ENCODE measurements at places on chromosomes 12 and 14.

DNA sequence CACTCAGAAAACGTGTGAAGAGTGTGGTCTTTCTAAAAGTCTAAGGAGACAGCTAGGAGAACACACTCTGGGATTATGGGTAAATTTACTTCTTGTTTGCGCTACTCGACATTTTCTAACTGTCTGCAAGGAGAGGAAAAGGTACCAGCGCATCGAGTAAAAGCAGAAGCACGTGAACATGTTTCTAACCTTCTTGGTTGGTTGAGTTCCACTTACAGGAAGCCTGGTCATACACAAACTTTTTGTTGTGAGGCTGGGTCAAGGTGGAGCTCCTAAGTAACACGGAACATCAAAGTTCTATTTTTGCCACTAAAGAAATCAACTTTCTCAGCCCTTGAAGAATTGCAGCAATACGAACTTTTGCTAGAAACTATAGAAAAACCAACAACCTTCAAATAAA is 20.0 kb downstream of the ANKLE2 start:
- DNase-seq, result no peak

- DNase-seq, result no peak
These were observed 1.8 kb downstream of the OR6C74 start for GRCh38 chr12:55246159-55246558.

DNA sequence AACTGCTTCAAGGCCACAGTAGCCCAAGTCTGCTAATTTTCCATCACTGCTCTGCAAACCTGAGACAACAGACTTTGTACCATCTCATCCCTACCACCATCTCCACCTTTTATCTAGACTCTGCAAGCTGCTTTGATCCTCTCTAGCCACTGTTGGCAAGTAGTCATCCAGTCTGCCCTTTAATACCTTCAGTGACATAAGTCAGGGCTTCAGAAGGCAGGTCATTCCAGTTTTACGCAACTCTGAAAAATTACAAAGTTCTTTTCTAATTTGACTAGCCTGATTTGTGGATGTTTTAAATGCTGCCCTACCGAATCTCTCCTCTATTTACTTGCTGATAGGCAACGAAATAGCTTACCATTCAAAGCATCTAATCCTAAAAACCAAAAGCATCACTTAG is 2.8 kb downstream of the FERMT2 start:
- DNase-seq, result peak; percentile 58

DNA sequence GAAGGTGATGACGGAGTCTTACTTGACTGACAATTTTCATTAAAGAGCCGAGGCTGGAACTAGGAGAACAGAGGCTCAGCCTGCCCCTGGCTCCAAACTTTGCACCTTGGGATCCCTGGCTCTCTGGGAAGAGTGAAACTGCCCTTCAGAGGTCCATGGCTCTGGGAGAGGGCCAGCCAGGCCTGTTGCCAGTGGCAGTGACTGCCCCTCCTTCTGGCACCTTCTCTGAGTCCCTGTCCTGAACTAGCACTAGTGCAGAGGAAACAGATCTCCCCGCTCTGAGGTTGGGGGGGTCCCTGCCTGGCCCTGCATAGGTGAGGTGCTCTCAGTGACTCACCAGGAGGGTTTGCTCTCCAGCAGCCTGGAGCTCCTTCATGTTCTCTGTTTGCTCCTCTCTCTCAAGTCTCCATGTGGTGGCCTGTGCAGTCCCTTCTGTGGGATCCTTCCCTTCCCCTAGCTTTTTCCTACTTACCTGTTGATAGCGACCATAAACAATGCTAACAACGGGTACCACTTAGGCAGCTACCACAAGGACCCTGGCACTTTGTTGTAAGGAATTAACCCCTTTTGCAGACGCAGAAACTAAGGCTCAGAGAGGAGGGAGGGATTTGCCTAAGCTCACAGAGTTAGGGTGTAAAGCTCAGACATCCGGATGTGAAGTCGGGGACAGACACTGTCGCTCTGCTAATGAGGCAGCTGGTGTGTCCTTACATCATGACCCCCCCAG is 22.4 kb downstream of the FAM222A start:
- no peak for DNase-seq

DNA sequence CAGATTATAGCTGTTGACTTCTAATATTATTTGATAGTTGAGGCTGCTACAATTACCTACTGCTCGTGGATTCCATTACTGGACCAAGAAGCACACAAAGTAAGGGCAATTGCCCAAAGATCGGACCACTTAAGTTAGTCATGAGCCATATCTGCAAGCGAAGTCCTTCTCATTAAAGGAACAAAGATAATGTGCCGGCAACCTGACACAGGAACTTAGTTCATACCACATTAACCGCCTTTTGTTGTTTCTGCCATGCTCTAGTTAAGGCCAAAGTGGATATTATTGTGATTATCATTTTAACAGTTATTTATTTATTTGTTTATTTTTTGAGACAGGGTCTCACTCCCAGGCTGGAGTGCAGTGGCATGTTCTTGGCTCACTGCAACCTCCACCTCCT is 38.1 kb upstream of the TMED10 start:
- DNase-seq, result no peak

- DNase-seq, result peak; percentile 89
These were observed 107.9 kb downstream of the PTPRQ start for GRCh38 chr12:80551897-80552296.

DNA sequence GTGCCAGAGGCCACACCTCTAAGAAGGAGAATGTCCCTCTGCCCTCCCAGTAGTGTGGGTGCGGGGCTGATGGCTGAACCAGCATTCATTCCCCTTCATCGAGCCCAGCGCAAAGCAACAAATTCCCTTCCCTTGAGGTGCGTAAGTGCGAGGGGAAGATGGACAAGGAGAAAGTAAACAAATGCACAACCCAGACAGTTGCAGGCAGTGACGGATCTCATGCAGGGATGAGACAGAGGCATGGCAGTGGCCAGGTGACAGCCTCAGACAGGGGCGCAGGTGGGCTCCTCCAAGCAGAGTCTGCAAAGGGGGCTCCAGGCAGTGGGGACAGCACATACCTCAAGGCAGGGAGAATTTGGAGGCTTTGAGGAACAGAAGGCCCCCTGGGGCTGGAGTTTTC is 2.3 kb upstream of the MYL2 start:
- DNase-seq, result no peak

GRCh38 chr12:46177025-46177424 is 91.8 kb downstream of the SLC38A1 start:
- no peak for DNase-seq

- peak; percentile 29 for DNase-seq
These were observed 58.8 kb downstream of the TMX1 start for GRCh38 chr14:51298895-51299294.

GRCh38 chr14:22650960-22651521 is 6.9 kb upstream of the OR6J1 start:
- peak; percentile 24 for DNase-seq

DNA sequence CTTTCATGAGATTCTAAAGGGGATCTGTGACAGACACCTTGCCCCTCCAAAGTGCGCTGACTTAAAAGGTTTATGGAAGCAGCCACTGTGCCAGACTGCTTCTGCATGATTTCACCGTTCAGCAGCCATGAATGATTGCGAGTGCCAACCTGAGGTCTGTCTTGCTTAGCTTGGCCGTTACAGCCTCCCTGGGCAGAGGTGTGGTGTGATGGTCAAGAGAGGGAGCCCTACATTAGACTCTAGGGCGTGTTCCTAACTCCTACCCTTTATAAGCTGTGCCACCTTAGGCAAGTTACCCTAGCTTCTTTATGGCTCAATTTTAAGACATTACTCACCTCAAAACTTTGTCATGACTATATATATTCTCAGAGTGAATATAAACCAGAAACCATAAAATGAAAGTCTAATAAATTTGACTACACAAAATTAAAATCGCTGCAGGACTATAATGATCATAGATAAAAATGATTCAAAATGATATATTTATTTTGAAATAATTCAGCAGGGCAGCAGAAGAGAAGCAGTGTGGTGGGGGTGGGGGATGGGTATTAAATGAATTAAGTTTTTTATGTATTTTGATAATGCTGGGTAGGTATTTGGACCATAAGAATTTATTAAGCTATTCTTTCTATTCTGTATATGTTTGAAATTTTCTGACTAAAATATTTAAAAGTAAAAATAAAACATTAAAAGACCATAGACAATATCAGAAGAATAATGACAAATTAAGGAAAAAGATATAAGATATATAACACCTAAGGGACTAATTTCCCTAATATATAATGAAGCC is 47.7 kb upstream of the MBIP start:
- no peak for DNase-seq

DNA sequence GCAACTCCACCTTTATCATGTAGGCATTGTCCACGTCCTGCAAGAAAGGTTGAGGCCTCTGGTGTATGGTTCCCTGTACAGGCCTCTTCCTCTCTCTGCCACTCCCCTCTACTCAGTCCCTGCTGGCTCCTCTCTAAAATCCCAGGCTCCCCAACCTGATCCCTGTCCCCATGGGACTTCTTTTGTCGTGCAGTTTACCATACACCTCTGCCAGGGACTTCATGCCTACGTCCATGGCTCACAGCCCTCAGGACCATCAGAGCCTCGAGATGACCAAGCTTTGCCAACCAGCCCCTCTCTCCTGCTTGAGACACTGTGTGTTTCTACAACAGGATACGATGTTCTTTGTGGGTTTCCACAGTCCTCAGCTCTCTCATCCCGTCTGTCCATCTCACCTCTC is 2.9 kb downstream of the KRT2 start:
- DNase-seq, result no peak

DNA sequence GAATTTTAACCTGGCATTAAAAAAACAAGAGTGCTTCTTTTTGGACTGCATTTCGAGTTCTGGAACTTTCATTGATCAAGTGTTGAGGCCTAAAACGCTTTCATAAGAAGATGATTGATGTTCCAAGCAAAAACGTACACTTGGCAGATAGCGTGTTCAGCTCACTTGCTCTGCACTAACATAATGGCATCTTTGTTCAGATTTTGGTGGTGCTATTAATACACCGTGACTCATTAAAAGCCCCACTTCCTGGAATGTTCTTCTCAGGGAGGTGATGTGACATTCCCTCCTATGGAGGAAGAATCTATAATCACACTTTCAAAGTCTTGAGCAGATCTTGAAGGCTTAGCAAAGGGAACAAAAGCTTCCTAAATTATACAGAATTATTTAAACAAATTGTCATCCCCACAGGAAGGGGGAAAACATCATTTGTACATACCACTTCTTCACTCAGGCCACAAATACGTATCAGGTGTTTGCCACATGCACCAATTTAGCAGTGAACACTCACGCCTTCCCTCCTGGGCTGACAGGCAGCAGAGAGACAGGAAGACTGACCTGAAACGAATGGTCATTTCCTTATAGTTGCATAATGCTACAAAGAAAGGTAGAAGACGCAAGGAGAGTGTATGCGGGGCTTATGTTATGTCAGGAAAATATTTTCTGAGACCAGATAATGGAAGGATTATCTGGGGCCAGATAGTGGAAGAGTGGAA is 15.4 kb downstream of the HSP90AA1 start:
- DNase-seq, result peak; percentile 51

GRCh38 chr14:104104076-104104901 is 18.8 kb downstream of the ASPG start:
- DNase-seq, result no peak

GRCh38 chr14:104532191-104532555 is 47.4 kb upstream of the C14orf180 start:
- no peak for DNase-seq

- peak; percentile 90 for DNase-seq
These were observed 248.5 kb downstream of the IPO8 start for GRCh38 chr12:30447061-30447750.

GRCh38 chr14:23481362-23481970 is 12.0 kb downstream of the NGDN start:
- peak; percentile 26 for DNase-seq

DNA sequence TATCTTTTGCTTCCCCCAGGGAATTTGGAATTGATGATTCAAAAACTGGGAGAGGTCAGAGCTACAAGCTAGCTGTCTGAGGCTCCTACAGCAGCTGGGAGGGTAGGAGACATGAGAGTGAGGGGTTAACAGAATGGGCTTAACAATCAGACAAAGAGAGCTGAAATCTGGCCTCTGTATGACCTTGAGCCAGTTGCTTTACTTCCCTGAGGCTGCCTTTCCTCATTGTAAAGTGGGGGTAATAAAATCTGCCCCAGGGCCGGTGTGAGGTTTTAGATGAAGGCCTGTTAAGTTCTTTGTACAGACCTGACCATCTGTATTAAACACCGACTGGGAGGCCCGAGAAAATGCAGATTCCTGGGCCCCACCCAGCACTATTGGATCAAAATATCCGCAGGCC is 164.3 kb upstream of the NOS1 start:
- DNase-seq, result no peak

- DNase-seq, result peak; percentile 74
These were observed 191.8 kb downstream of the DACT1 start for GRCh38 chr14:58829594-58829993.

DNA sequence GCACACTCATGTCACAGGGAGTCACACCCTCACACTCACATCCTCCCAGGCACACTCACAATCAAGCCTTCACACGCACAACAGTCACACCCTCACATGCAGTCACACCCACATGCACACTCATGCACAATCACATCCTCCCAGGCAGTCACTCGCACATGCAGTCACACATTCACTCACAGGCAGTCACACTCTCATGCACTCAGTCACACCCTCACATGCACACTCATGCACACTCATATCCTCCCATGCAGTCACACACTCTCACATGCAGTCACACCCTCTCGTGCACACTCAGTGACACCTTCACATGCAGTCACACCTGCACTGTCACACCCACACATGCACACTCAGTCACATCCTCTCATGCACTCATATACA is 12.3 kb downstream of the TMEM179 start:
- no peak for DNase-seq

GRCh38 chr12:132491138-132491663 is 1.2 kb downstream of the FBRSL1 start:
- peak; percentile 16 for DNase-seq

DNA sequence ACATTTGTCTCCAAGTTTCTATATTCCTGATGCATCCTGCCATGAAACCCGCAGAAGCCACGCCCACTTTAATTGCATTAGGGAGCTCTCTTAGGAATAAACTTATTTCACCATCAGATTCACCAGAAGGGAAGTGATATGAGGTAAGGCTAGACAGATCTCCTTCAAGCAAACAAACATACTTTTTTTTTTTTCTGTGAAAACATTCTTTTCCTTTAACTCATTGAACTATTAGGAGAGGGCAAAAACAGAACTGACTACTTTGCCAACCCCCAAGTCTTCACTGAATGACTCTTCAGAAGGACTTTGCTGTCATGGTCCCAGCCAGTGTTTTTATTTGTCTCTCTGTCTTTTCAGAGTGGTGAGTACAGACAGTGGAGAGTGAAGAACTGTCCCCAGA is 48.4 kb downstream of the GTF2A1 start:
- no peak for DNase-seq

GRCh38 chr14:72894623-72895378 is 900 bp upstream of the DPF3 start:
- peak; percentile 45 for DNase-seq

- no peak for DNase-seq
These were observed 105.1 kb downstream of the AEBP2 start for GRCh38 chr12:19544353-19544752.

DNA sequence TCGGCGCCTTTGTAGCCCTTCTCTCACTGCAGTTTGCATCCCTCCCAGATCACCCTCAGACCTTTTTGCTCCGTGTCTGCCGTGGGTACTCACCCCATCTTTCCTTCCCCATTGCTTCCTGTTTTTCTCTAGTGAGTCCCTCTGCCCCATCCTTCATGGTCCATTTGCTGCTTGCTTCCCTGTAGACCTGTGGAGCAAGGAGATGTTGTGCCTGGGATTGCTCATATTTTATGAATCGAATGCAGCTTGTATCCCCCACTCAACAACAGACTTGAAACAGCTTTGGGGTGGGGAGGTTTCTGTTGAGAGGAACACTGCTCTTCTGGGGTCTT is 661 bp downstream of the DENR start:
- peak; percentile 21 for DNase-seq

GRCh38 chr14:58697266-58697929 is 59.6 kb downstream of the DACT1 start:
- DNase-seq, result no peak

- no peak for DNase-seq
These were observed 53.1 kb downstream of the FUT8 start for GRCh38 chr14:65465584-65465983.

Measured in mesenchymal stem cell (in vitro differentiated cells and primary cell).